NCI-H187 treated with DMSO at 0.1 percent for 48 hours (cell line): ENCODE measurements at places on chromosomes 6 and 20.

- DNase-seq: no peak
These were observed 74.6 kb upstream of the CD93 start for GRCh38 chr20:23160536-23161243.

- no peak for DNase-seq
These were observed 35.8 kb downstream of the ZBTB46 start for GRCh38 chr20:63795178-63795830.

GRCh38 chr6:154661768-154662167 is 71.4 kb upstream of the SCAF8 start:
- no peak for DNase-seq

DNA sequence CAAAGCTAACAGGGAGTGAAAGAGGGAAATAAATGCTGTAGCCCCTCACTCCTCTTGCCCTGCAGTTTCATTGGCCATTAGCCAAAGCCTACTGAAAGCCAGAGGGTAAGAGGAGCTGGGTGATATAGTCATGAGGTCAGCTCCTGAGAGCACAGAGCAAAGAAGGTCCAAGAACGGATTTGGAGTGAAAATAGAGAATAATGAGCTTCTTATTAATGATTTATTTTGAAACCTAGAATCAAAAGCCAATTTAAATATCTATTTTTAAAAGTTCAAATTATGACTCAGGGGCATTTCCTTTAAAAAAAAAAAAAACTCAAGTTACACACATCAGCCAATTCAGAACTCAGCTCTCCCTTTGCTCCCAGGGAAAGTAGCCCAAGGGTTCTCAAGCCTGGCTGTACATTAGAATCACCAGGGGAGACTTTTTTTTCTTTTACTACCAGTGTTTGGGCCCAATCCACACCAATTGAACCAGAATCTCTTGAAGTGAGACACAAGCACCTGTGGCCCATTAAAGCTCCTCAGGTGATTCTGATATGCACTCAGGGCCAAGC is 79.1 kb downstream of the SNAP25 start:
- DNase-seq: peak; percentile 67

- no peak for DNase-seq
These were observed 381.0 kb upstream of the ARID1B start for GRCh38 chr6:156396068-156396771.

- no peak for DNase-seq
These were observed 266.2 kb downstream of the TENT5A start for GRCh38 chr6:81486234-81486633.

GRCh38 chr6:38215225-38215624 is 395.7 kb downstream of the ZFAND3 start:
- DNase-seq: peak; percentile 30

- no peak for DNase-seq
These were observed 158.2 kb downstream of the TPBG start for GRCh38 chr6:82521861-82522260.

DNA sequence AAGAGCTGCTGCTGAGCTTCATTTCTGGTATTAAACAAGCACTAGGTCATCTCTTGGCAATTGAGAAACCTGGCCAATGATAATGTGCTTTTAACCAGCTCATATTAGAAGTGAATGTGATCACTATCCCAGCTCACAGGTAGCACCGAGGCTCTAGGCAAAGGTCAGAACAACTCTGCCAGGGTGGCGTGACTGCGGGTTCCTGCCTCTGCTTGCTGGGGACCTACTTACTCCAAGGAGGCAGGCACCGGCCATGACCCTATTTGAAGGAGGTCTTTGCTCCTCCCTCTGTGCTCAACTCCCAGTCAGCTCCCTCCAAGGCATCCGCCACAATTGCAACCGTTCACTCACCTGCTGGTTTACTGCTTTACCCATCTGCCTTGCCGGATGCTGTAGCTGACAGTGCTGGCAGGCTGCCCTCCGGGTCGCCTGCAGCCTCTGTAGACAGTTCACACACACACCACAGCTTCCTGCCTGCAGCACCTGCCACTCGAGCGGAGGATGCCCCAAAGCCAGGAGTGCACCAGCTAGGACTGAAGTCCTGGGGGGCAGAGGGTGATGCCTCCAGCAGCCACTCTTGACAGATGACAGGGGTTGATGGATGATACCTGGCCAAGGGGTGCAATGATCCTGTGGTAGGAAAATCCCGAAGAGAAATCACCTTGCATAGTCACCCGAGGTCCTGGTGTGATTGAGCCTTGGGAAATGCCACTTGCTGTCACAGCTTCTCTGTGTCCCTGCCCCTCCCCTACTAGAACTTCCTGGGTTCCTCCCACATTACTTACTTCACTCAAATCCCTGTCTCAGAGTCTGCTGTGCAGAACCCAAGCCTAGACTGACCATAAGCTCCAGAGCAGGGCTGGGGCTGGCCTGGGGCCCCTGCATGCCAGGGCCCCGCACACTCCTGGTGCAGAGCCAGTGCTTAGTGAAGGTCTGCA is 8.8 kb upstream of the VSX1 start:
- no peak for DNase-seq

DNA sequence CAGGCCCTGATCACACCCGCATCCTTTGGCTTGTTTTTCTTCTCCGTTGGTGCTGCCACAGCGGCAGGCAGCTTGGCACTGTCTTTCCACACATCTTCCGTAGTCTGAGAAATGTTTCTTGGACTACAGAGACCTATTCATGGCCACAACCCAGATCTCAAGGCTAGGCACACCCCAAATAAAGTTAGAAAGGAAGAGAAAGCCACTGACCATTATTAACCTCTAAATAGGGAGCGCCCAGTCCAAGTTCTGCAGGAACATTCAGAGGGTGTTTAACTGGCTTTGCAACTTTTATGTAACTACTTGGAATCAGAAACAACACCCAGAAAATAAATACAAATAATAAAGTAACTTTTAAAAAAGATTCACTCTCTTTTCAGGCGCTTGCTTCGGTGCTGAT is 124.8 kb upstream of the NEDD9 start:
- DNase-seq: no peak

DNA sequence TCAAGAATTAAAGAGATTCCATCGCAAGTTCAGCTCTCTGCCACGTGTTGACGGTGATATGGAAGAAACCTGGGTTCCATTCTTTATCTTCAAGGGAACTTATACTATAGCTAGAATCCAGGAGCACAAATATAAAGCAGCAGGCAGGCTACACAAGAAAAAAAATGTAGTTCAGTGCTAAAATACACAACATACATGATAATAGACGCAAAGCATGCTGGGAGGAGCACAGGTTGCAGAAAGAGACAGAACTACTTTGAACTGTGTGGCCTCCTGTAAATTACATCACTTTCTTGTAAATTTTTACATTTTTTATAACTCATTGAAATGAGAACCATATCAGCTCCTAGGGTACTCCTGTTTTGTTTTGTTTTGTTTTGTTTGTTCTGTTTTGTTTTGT is 53.8 kb upstream of the RBM24 start:
- DNase-seq: no peak

- DNase-seq: no peak
These were observed 203.5 kb upstream of the CITED2 start for GRCh38 chr6:139577763-139578604.

DNA sequence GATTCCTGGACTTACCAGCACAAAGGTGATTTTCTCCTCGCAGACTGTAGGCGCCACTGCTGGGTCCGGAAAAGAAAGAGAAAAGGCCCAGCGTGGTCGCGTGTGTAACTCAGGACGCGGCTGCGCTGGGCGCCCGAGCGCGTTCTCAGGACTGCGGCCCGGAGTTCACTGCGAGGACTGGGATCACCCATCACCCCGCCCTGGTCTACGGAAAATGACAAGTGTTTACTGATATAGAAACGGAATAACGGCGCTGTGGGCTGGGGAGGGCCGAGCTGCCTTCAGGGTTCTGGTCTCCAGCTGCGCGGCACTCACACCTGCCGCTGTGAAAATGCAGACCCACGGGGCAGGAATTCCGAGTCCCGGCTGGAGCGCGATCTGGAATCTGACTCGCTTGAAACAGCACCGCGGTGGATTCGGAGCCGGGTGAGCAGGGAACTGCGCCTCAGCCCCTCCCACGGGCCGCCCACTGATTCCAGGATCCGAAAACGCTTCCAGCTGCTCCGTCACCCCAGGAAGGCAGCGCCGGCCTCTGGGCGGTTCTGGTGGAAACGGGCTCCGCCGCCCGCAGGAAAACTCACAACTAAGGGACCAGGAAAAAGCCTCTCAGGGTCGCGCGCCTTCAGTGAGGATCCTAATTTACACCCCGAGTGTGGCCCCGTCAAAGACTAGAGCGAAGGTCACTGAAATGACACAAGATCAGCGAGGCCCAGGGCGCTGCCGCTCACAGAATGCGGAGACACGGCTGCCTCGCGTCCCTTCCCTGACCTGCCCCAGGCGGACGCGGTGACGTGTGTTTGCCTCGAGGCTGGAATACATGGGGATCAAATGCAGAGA is 34.5 kb downstream of the HLA-A start:
- DNase-seq: no peak

DNA sequence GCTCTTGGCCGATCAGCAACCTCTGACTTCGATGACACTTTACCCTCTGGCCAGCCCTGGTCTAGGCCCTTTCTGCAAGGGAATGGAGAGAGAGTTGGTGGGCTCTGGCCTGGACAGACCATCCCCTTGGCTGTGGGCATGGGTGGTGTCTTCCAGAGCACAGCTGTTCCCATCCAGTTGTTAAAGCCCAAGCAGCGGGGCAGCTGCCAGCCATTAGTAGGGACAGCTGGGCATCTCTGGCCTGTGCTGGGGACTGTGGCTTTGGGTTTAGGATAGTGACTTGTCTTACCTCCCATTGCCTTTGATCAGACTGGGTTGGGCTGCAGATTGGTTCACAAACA is 2.8 kb downstream of the CDC25B start:
- no peak for DNase-seq

- peak; percentile 60 for DNase-seq
These were observed at the start of gene NQO2 for GRCh38 chr6:2999618-3000557. NQO2 (plus strand) TSS chr6:2999894; CDS start chr6:3006553, 6,659 bp downstream.

- DNase-seq: no peak
These were observed 19.9 kb downstream of the SMPDL3A start for GRCh38 chr6:122809001-122809400.

GRCh38 chr6:57109880-57110279 is 19.9 kb downstream of the ZNF451 start:
- no peak for DNase-seq

- DNase-seq: no peak
These were observed 48.7 kb upstream of the TAB2 start for GRCh38 chr6:149268768-149269167.

DNA sequence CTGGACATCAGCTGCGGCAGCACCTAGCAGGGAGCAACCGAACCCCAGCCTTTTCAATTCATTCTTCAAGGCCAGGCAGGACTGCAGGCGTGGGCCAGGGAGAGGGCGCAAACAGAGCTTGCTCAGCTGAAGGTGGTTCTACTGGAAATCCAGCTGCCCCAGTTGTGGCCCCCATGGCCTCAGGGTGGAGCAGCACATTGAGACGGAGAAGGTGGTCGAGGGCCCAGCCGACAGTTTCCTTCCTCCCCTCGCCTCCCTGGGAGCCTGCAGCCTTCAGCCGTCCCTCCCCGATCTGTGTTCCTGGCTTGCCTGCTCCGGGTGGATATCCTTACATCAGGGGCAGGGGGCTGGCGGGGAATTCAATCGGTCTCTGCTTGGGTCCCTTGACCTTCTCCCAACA is 217.8 kb downstream of the ANKRD60 start:
- no peak for DNase-seq

- DNase-seq: peak; percentile 43
These were observed 2.2 kb upstream of the STXBP5 start for GRCh38 chr6:147201885-147202515.

DNA sequence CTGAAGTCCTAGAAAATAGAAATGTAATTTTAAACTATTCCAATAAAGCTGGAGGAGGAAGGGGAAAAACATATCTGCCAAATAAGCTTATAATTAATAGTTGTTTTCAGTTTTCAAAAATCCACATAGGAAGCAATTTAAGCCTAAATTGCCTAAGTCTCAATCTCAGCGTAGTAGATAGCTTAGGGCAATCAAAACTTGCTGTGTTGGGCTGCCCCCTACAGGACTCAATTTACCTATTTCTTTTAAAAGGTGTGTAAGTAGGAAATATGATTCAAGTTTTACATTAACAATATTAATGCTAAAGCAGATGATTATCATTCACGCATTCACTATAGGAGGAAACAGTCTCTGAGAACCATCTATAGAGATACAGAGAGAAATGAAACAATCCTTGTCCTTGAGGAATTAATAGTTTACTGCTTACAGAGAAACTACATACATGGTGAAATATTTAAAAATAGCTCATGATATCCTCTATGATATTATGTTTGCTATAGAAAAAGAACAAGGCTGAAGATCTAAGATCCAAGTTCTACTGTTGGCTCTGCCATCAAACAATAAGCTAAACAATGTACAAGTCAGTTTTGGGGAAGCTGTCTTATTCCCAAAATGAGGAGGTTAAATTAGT is 102.1 kb downstream of the ATG5 start:
- DNase-seq: peak; percentile 25

DNA sequence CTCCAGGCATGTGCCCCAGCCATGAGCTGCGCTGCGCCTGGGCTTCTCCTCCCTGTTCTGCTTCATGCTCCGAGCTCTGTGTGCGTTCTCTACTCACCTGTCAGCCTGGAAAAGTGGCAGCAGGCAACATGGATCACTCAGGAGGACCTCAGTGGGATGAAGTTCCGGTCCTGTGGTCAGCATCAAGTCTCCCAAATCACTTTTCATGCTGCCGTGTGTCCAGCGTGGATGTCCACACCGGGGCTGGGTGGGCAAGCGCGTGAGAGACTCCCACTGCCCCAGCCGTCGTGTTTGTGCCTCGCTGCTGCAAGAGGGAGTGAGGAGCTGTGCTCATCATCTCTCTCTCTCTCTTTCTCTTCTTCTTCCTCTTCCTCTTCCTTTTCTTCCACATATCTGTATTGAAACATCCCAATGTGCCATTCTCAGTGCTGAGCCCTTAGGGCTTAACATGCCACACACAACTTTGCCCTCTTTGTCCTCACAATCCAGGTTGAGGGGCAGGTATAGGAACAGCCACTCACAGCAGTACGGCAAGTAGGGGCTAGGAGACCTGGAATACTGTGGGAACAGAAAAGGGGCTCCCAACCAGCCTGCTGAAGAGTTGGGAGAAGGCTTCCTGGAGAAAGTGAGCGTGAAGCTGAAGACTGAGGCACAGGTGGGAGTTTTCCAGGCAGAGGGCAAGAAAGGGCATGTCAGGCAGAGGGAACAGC is 3.8 kb upstream of the PDYN start:
- no peak for DNase-seq

- no peak for DNase-seq
These were observed 21.0 kb downstream of the JAG1 start for GRCh38 chr20:10652660-10653261.

GRCh38 chr6:100768816-100769351 is 112.2 kb downstream of the ASCC3 start:
- no peak for DNase-seq

- no peak for DNase-seq
These were observed 1187.5 kb downstream of the HACE1 start for GRCh38 chr6:103672169-103672568.
